ENCODE measurements at places on chromosomes 4 and X.

- no peak for DNase-seq
Observed at GRCh38 chrX:10512258-10512657, 108.1 kb downstream of the MID1 start.

DNA sequence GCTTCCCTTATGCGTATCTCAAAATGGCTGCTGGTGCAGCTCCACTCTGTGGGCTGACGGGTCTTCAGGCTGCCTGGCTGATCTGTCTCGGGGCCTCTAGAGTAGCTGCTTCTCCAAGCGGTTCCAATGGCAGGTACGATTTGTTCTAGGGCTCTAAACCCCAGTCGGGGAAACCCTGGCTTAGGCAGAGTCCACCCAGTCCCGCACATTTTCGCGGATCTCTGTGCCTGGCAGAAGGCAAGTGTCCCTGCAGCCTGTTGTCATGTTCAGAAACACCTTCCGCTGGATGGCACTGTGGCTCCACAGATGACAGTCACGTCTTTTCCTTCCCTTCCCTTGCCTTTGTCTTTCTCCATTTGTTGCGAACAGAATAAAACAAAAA lies 54.4 kb downstream of the NBDY start:
- DNase-seq: no peak

DNA sequence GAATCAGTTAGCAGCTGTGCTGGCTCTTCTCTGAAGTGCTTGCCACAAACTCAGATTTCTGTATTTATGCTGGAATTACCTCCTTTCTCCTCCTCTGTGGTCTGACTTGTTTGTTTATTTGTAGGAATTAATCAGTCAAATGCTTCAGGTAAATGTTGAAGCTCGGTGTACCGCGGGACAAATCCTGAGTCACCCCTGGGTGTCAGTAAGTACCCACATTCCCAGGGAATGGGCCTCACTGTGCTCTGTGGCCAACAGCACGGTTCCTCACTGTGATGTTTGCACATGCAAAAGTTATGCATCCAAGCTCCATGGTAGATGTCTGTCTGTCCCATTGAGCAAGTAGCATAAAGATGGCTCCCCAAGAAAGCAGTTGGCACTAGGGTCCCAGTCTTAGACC lies 169.9 kb downstream of the DCLK2 start:
- no peak for DNase-seq

DNA sequence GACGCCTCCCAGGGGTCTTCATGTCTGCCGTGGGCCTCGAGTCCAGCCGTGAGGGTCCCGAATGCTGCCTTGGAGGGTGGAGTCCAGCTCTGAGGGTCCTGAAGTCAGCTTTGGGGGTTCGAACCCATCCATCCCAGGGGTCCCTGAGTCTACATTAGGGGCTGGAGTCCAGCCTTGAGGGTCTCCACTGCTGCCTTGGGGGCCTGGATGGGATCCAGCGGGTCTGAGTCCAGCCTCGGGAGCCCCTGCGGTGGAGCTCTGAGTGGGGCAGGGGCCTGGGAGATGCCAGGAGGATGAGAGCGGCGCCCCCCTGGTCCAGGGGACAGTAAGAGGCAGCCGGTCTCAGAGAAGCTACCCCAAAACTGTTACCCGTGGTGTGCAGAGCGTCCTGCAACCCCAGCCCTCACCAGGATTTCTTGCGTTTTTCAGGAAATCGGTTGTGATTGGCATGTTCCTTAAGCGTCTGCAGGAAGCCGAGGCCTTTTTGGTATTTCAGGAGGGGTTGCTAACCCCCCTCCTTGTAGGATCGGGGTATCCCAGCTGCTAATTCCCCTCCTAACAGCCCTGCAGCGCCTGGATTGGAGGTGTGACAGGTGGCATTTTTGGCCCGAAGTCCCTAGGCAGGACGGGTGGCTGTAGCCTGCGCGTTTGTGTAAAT lies 1.7 kb upstream of the GTPBP6 start:
- DNase-seq: no peak

GRCh38 chrX:111868726-111869638 lies 7.0 kb upstream of the TRPC5OS start:
- peak; percentile 11 for DNase-seq

DNA sequence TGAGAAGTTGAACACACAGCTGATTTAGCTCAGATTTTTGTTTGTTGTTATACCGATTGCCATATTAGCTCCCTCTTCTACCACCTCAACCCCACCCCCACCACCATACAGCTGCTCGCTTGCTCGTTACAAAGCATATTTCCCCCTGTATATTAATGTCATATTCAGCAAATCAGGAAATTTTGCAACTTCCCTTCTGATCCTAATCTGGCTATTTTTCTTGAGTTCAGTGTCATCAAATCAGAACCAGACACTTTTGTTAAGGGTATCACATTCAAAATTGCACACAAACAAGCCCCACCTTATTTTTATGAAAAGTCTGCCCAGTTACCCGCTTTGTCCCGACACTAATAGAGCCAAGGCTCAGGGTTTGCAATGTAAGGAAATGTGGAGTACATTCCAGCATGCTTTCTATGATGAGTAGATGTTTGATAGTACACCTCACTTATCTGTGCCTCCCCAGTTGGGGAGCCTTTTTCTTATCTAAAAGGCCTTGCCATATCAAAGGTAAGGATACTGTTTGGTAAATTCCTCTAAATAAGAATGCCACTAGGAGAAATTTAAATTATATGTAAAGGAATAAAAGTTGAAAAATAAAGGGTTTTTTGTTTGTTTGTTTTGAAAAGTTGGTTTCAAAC lies 212.2 kb downstream of the CBR4 start:
- no peak for DNase-seq

GRCh38 chrX:70452143-70452733 lies 7.6 kb downstream of the DLG3 start:
- no peak for DNase-seq

DNA sequence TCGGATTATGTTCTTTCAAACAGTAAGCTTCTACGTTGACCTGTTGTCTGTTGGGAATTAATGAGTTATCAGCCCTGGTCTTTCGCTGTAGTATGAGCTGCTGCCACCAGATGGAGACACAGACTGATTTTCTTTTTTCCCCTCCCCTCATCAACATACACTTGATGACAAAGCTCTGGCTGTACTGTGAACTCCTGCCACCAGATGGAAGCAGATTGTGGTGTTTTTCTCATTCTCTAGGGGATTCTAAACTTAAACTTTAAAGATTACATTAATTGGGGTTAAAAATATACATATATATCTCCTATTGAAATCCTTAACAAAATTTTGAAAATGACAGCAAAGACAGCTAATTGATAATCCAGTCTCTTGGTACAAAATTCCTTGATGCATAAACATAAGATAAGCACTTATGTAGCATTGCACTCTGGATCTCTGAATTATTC lies 44.8 kb downstream of the SMS start:
- peak; percentile 65 for DNase-seq

DNA sequence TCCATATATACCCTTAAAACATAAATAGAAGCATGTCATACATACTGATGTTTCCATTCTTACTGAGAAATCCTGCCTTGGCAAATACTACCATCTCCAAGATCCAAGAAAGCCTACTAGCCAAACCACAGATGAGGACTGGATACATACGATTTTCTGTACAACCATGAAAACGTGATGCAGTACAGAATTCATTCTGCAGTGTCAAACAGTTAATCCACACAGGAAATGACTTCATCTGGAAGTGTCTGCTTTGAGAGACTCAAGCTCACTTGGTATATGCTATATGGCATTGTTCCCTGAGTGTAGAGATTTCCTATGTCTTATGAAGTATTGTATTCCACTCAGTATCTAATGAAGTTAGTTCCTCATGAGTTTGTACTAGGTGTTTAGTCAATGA lies 94.3 kb downstream of the CT47B1 start:
- no peak for DNase-seq

GRCh38 chr4:1500231-1500965 lies 94.2 kb upstream of the NKX1-1 start:
- DNase-seq: no peak

- no peak for DNase-seq
Observed at GRCh38 chr4:183770906-183771305, 111.8 kb downstream of the TRAPPC11 start.

GRCh38 chrX:132169554-132169953 lies 41.7 kb upstream of the FRMD7 start:
- no peak for DNase-seq

- no peak for DNase-seq
Observed at GRCh38 chr4:18389115-18389514, 367.6 kb upstream of the LCORL start.

DNA sequence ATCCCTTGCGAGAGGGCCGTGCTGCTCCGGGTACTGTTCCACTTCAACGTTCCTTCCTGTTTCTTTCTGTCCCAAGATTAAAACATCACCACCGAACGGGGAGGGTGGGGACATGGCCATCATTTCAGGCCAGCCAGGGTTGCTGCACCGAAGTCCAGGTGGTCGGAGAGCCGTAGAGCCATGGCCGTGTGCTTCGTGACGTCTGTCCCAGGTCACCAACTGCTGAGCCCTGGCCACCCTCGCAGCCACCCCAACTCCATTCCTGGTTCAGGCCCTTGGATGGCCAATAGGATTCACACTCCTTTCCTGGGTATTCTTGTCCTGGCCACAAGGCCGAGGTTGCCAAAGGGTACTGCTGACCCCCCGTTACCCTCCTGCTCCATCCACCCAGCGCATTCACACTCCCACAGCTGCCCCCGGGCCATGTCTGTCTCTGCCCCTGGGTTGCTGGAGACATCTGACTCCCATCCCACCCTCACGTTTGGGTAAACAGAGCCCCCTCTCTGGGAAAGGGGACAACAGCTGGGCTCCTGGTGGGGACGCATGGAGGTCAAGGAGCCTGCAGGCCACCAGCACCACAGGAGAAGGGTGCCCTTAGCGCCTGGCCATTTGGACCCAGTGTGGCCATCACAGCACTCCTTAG lies 103.2 kb downstream of the HMX1 start:
- no peak for DNase-seq

GRCh38 chrX:17377795-17378194 lies 2.8 kb downstream of the NHS start:
- DNase-seq: no peak

DNA sequence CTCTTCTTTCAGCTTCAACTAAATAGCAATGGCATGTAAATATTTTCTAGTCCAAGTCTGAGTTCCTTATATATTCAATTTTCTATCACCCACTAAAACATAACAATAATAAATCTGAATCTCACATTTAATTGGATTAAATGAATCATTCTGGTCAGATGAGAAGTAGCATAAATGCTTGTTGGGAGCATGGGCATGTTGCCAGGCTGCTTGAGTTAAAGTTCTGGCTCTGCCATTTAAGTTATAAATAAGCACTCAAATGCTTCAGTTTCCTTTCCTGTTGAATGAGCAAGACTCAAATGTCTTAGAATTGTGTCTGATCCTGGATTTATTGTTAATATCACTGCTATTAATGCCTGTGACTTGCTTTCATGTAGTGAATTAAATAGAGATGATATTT lies 496.3 kb downstream of the STPG2 start:
- no peak for DNase-seq

GRCh38 chrX:155819966-155820491 lies 61.1 kb upstream of the VAMP7 start:
- DNase-seq: peak; percentile 27

DNA sequence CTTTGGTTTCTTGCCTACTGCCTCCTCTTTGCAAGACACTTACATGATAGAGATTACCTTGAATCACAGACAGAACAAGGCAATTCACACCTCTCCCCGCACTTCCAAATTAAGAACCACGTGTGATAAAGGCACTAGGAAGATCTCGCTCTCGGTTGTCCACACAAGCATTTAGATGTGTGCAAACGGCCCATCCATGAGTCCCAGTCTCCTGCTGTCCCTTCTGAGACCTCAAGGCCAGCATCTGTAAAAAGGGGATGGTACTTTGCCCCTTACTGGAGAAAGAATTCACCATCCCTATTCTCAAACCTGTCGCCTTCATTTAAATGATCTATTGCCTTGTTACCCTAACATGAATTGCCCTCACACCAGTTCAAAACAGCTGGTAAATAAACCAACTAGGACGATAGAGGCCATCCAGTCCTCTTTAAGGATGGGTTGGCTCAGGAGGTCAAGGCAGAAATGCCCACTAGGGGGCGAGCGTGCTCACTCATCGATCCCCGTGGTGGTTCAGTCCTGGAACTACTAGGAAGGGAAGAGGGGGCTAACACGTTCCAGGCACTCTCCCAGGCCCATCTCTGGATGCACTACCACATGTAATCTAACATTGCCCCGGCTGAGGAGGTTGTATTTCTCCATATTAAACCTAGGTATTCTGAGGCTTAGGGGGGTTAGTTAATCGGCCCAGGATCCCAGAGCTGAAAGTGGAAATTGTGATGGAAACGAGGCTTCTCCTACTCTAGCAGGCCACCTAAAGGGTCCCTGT lies 95.8 kb downstream of the DHX15 start:
- peak; percentile 64 for DNase-seq

DNA sequence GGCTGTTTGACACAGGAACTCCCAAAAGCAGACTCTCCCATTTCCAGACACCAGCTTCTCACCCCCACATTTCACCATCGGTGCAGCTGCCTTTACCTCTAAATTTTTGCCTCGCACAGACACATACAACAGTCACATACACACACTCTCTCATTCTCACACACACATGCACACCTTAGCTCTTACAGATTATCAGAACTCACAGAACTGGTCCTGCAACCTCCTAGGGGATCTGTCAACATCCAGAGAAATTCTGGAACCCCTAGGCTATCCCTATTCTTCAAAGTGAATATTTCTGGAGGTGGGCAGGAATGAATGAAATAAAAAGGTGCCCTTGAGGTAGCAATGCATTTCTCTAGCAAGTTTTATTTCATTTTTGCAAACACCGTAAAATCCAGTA lies 4.1 kb downstream of the HS6ST2 start:
- no peak for DNase-seq

DNA sequence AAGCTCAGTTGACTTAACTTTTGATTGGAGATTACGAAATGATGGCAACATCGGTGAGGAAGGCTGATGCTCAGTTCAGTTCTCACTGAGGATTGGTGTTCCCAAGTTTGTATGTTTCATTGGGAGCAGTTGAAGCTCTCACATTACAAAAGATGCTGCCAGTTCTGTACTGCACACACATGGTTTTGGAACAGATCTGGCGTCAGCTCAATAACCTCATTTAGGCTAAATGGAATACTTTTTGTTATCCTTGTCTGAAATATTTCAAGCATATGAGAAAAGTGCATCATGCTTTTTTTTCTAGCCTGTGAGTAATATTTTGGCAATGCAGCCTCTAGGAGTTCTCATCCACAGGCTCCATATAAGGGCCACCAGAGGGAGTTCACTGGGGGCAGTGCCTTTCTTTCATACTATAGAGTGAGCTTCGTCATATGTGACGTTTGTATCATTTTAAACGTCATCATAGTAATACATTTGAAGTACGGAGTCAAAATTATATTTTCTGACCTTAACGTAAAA lies 4.1 kb downstream of the ENPEP start:
- no peak for DNase-seq

DNA sequence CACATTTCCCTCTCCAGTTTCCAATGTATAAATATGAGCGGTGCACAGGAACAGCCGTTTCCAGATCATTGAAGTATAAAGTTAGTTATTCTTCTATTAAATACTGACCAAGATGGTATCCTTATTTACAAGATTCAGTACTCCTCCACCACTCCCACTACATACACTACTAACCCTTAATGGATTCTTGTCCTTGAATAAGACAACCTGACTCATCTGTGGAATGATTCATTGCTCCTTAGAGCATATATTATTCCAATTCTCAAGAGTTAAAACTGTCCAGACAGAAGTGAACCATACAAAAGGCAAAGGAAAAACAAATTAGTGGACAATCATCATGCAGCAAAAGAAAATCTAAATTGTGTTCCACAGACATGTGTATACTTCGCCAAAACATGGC lies 373.3 kb downstream of the IDS start:
- no peak for DNase-seq

- DNase-seq: no peak
Observed at GRCh38 chr4:132076829-132077228, 1072.3 kb upstream of the PCDH10 start.
